ENCODE measurements at places on chromosomes 5 and 9.

- DNase-seq: no peak
Measured at GRCh38 chr9:111994831-111995458, 98.3 kb downstream of the UGCG start.

DNA sequence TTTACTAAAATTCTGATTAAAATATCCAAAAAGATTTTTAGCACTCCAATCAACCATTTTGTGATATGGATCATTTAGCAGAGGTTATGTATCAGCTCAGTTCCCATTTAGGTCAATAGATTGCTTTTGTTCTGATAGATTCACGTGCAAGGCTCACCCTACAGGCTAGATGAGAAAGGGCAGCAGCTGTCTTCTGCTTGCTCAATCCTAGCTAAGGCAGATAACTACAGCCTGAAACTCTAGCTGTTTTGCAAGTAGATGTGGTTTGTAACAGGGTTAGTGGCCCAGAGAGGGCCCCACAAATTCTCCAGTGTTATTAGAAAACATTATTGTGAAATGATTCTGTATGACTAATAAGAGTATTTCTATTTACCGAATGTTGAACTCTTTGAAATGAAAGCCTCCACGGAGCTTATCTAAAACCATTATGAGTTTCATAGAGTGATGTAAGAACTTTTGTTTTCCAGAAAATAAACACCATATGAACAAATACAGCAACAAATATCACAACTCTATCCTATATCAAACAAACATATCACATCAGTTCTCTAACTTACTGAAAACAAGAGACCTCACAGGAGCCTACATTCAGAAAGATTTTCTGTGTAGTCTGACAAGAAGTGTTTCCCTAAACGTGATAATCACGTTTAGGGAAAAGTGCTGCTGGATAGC lies 841.9 kb upstream of the ACO1 start:
- DNase-seq: no peak

GRCh38 chr5:174045470-174046025 lies at the start of gene NSG2:
NSG2 (plus strand) TSS chr5:174045706; CDS start chr5:174046756, 1,050 bp downstream.
- no peak for DNase-seq

DNA sequence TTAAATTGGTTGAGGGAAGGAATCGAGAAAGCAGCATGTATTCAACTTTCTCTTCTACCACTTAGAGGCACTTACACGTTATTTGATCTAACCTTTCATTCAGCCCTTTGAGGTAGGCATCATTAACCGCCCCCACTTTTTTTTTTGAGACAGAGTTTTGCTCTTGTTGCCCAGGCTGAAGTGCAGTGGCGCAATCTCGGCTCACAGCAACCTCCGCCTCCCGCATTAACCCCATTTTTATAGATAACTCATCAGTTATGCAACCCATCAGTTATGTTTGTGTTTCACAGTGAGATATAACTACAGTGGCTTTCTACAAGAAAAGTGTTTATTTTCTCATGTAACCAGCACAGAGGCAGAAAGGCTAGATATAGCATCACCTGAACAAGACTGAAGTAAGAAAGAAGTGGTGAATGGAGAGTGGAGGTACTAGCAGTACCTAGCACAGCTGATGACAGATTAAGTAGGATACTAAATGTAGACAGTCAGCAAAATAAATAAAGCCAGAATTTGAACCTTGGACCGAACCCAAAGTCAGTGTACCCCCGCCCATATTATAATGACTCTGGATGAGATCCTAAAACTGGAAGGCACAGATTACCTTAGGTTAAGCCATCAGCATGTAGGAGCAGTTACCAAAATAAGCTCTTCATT lies 91.2 kb downstream of the PJA2 start:
- no peak for DNase-seq

GRCh38 chr9:32348106-32348695 lies 36.2 kb upstream of the ACO1 start:
- no peak for DNase-seq

DNA sequence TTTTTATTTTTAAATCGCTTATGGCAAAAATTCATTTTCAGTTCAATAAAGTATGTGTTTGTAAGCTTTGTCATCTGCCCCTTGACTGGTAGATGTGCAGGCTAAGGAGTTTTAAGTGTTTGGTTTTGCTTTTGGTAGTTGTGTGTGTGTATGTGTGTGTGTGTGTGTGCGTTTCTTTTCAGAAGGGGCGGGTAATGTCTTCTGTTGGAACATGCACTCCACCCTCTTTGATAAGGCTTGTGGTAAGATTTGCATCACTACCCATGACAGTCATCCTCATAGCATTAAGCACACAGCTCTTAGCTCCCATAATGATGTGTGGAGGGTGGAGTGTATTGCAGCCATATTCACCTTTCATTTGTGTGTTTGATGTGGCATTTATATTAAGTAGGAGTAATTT lies 92.1 kb upstream of the FSD1L start:
- DNase-seq: no peak

- DNase-seq: no peak
Measured at GRCh38 chr9:107214381-107214780, 68.7 kb upstream of the RAD23B start.

DNA sequence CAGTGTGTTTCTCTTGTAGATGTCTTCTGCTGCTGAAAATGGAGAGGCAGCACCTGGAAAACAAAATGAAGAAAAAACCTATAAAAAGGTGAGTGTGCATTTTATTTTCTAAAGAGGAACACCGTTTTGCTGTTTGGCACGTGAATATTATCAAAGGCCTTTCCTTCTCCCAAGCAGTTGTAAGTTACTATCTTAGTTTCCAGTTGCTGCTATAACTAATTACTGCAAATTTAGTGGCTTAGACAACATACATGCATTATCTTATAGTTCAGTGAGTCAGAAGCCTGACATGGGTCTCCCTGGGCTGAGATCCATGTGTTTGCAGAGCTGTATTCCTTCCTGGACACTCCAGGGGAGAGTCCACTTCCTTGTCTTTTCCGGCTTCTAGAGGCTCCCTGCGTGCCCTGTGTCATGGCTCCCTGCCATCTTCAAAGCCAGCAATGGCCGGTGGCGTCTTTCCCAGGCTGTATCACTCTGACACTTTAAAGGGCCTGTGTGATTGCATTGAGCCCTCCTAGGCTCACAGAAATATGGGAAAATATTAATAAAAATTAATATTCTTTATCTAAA lies 117.6 kb downstream of the PIP5K1B start:
- no peak for DNase-seq

DNA sequence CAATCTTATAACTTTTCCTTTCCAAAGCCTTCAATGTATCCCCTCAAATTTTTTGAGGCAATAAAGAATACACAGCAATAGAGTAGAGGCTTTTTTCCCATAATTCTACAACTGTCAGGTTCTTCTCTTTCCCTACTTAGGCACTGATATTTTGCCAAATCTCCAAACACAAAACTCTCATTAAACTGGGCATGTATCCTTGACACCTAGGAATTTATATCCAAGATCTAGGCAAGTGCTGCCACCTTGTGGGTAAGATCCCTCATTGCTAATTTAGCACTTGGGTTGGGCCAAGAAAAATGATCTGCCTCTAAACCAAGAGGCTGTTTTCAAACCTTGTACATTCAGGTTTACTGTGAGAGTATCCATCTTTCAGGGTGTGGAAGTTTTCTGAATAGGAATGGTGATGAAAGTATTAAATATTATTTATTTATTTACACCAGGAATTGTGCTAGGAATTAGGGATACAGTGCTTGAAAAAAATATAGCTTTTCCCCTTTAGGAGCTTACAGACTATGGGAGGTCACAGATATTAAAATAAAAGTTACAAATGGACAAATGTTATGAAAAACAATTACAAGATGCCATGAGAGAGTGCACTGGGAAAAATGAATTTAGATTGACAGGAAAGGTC lies 17.6 kb downstream of the TSTD2 start:
- DNase-seq: peak; percentile 34

DNA sequence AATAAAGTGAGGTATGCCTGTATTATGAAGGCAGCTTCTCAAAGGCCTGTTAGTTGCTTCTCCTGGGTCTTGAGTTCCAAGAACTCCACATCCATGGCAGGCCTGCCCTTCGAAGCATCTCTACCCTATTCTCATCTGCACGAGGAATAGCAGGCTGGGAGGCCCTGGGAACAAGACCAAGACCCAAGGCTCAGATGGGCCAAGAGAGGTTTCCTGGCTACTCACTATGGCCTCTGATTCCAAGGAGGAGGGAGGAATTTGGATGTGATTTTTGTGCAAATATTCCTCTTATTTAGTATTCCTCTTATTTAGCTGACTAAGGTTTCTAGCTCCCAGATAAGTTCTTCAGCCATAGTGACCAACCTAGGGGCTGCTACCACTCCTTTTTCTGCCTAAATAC lies 151.3 kb downstream of the SAXO1 start:
- DNase-seq: no peak

GRCh38 chr5:177113566-177114424 lies 19.8 kb upstream of the NSD1 start:
- peak; percentile 66 for DNase-seq

DNA sequence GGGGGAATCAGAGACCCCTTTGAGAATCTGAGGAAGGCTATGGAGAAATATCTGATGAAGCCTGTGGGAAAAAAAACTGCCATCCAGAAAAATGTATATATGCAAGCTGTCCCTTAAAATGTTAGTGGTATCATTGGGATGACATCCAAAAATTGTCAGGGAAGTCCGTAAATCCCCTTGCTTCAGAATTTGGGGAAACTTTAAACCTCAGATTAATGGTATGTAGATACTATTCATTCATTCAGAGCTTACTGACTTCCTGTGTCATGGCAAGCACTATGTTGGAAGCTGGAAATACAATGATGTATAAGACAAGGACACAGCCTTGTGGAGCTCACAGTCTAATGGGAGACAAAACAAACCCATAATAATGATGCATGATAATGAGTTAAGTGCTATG lies 10.9 kb upstream of the MOB3B start:
- DNase-seq: no peak

- no peak for DNase-seq
Measured at GRCh38 chr5:177542816-177543465, 11.4 kb downstream of the FAM193B start.

GRCh38 chr5:17090839-17091238 lies 126.6 kb upstream of the BASP1 start:
- DNase-seq: no peak

DNA sequence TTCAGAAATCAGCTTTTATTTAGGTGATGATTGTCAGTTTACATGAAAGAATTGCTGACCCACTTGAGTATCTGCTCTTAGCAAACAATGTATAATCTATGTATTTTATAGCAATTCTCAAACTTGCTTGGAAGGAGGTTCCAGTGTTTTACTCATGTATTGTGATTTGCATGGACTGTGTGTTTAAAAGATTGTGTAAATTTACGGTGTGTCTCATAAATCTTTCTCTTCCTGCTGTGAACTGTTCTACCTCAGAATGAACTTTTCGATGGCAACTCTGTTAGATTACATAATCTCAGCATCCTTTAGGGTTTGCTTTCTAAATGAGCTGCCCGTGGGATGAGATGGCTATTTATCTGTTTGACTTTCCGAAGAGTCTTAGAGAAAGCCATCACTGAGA lies 122.5 kb downstream of the MEF2C start:
- DNase-seq: no peak

GRCh38 chr5:120153551-120153950 lies 310.5 kb upstream of the PRR16 start:
- no peak for DNase-seq

DNA sequence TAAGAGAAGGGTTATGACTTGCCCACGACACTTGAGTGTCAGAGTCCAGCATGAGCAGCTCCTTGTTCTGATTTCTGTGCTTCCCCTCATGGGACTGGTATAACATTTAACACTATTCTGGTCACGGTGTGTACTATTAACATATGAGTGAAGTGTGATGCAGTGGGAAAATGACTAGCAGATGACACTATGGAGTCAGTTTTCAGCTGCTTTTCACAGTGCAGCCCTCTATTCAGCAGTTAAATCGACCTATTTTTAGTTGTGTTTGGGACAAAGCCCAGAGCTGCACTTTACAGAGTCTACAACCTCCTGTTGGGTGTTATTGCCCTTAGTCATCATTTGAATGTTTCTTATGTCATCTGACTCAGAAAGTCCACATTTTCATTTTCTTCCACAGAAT lies 59.1 kb downstream of the CHSY3 start:
- no peak for DNase-seq

GRCh38 chr5:133232011-133232410 lies 180.2 kb downstream of the HSPA4 start:
- no peak for DNase-seq

GRCh38 chr9:99762470-99762869 lies 59.2 kb upstream of the NR4A3 start:
- DNase-seq: no peak

GRCh38 chr9:19465586-19466279 lies 56.9 kb downstream of the ACER2 start:
- DNase-seq: no peak

- DNase-seq: no peak
Measured at GRCh38 chr5:68245319-68245718, 29.8 kb downstream of the PIK3R1 start.

DNA sequence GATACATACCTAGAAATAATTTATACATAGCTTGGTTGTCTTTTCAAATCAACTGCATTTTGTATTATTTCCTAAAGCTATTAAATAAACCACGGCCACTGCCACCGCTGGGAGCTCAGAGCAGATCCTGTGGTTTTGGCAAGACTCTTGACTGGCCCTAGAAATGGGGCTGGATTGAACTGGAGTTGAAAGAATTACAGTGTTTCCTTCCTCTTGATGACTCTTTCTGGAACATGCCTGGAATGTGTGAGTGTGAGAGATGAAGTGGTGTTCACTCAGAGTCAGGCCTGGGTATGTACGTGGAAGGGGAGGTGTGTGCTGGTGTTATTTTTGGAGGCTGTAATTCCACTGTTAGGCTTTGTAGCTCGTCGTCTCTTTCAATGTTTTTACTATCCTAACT lies 45.9 kb downstream of the TEK start:
- no peak for DNase-seq

DNA sequence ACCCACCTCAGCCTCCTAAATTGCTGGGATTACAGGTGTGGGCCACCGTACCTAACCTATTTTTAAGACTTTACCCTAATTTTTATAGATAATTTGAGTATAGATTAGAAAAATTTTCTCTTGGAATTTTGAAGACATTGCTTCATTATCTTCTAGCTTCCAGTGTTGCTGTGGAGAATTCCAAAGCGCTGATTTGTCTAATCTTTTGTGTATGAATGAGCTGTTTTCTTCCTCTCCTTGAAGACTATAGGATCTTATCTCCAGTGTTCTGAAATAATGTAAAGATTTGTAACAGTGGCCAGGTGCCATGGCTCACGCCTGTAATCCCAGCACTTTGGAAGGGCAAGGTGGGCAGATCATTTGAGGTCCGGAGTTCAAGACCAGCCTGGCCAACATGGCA lies 5.7 kb upstream of the SNX24 start:
- no peak for DNase-seq

DNA sequence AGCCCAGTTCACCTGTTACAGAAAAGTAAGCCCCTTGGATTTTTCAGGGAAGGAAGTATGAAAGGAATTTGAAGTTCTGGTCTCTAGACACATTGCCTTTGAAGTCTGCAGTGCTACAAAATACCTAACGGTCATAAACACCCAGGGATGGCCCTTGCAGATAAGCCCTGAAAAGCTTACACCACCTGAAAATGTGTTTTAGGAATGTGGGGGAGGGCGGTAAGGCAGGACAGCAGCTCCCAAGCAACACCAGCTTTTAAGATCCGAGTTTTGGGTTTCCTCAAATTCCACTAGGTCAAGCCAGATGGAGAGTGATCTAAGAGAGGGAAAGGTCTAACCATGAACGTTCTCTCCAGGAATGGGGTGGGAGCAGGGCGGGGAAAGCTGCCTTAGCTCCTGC lies 114.1 kb upstream of the PANK3 start:
- no peak for DNase-seq
